T-helper 22 cell (primary cell): ENCODE measurements at places on chromosomes 2 and 18.

GRCh38 chr2:117257362-117257761 is 557.1 kb upstream of the DDX18 start:
- no peak for DNase-seq

DNA sequence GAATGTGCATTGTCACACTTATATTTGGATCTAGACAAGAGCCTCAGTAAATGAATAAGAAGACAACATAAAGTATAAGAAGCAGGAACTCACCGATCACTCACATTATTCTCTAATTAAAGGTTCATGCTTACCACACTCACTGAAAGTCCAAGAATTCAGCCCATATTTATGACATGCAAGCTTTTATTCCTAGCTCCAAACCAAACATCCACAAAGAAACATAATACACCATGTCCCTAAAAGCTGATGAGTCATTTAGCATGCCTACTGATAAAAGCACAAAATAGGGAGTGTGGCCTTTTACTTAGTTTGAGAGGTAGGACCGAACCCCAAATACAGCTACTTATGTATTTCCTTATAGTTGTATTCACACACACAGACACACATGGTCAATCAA is 1094.6 kb upstream of the CDH2 start:
- DNase-seq, result no peak

DNA sequence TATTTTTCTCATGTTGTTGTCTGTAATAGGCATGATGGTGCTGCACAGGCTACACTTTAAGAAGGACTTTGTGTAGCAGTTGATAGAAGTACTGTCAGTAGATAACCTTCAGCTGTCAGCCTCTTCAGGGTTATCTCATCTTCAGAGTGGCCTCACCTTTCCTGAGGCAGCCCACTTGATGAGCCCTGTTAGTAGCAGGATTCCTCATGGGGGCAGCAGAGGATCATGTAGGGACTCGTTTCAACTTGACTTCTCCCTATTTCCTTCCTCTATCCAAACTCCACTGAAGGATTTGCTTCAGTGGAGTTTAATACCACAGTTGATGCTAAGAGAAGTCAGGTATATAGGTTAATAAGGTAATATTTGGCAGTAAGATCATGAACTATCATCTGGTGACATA is 530.3 kb upstream of the FSIP2 start:
- DNase-seq, result no peak

DNA sequence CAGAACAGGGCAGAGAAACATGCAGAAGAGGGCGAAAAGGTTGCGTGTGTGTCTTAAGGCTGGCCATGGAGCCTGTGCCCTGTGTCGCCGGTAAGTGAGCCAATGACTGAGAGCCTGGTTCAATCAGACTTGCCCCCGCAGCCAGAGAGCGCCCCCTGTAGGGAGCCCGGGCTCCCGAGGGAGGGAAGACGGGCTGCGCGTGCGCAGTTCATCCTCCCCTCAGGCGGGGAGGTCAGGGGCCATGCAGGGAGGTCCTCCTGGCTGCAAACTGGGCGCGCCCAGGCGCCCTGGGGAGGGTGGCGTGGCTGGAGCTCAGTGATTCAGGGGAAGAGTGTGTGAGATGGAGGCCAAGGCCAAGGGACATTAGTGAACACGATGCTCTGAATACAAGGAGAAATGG is 276.6 kb downstream of the PHLPP1 start:
- no peak for DNase-seq

DNA sequence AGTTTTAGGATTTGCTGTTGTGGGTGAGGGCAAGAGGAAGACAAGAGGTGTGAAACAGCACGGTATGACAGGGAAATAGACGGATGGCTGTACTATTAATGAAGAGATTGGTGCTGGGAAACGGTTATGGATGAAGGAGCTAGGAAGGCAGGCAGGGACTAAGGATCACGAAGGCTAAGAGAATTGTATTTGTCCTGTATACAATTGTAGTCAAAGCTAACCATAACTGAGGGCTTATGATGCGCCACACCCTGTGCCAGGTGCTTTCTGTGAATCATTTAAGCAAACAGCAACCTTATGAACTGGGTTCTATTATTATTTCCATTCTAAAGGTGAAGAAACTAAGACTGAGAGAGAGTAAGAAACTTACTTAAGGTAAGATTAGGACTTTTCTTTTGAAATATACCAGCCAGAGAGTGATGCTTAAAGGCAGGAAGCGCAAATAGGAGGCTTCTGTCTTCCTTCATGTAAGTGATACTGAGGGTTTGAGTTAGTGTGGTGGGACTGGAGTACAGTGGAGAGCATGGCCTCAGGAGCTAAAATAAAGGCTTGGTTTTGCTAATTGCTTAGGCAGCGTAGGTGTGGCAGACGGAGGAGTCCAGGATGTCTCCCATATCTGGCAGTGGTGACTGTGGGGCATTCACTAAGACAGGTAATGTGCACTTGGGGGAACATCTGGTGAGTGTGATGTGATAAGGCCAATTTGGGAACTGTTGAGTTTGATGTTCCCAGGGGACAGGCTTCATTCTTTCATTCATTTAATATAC is 85.8 kb downstream of the PLEKHM3 start:
- DNase-seq, result no peak
